DND-41 (cell line): ENCODE measurements at places on chromosomes 12 and 14.

- DNase-seq, result no peak
These were observed 10.0 kb upstream of the CNIH1 start for GRCh38 chr14:54451121-54451601.

GRCh38 chr12:49702676-49703215 lies 4.5 kb downstream of the FMNL3 start:
- no peak for DNase-seq

DNA sequence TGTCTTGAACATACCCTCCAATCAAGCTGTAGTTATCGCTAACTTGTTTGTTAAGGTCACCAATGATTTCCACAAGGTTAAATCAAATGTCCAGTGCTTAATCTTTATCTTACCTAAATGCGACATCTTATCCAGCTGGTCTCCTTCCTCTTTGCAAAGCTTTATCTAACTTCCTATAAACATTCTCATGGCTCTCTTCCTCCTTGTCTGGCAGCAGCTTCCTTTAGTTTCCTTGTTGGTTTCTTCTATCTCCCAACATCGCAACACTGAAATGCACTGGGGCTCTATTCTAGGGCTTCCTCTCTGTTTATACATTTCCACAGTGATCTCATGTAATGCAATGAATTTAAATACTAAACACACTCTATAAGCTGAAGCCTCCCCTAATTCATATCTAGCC lies 28.7 kb downstream of the UBE2N start:
- DNase-seq, result no peak

- DNase-seq, result peak; percentile 32
These were observed 88.8 kb downstream of the ATF7IP start for GRCh38 chr12:14454098-14454907.

DNA sequence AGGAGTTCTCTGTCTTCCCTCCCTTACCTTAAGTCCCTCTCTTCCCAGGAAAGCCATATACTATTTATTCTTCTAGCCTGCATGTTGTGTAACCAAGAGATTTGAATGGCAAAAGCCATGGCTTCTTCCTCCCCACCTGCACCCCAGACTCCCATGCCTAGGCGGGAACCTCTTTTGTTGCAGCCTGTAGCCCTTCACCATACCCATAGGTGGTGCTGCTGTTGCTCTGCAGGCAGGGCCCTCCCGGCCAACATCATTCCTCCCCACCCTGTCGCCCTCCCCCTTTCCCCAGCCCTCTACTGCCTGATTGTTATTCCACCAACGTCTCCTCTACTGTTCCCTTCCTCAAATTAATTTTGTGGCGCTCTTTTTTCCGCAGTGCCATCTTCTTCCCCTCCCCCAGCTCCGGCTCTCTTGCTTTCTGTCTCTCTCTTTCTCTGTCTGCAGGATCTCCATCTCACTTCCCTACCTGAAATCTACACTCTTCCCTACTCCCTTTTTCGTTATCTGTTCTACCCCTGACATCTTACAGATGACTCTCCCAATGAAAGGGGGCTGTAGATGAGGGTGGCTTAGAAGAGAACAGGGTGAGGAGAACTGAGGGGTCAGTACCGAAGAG lies 13.8 kb downstream of the NGDN start:
- peak; percentile 44 for DNase-seq

DNA sequence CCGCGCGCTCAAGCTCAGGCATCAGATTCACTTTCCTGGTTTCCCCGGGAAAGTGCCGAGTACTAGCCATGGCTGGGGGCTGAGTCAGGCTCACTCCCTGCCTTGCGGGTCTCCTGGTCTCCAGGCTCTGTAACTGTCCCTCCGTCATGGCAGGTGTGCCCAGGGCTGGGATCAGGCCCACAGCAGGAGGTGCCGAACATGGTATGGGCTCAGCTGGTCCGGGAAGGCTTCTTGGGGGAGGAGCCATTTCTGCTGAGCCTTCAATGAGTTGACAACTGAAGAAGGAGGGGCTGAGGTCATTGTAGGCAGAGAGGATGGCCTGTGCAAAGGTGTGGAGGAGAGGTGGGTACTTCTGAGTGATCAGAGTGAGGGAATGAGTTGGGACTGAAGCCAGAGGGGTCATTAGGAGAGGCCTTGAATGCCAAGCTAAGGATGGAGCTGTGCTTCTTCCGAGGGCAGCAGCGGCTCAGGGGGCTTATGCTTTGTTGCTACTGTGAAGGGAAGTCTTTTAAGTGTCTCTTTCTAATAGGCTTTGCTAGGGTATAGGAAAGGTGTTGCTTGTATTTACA lies 769 bp downstream of the EXOC3L4 start:
- DNase-seq, result no peak

DNA sequence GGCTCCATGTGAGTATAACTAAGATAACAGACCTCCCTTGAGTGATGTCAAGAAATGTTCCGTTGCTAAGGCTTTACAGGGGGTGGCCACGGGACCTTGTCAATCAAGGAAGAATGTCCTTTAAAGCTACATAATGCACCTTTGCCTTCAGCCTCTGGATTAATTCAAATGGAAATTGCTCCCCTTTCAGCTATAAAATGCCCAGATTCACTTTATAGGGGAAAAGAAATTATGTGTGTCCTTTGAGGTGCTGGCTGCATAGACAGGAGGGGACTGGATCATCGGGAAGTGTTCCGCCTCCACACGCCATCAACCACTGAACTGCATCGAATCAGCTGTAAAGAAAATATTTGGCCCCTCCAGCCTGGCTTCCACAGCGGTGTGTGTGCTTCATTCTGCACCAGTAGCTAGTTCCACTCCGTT lies 415.4 kb downstream of the DPF3 start:
- no peak for DNase-seq

DNA sequence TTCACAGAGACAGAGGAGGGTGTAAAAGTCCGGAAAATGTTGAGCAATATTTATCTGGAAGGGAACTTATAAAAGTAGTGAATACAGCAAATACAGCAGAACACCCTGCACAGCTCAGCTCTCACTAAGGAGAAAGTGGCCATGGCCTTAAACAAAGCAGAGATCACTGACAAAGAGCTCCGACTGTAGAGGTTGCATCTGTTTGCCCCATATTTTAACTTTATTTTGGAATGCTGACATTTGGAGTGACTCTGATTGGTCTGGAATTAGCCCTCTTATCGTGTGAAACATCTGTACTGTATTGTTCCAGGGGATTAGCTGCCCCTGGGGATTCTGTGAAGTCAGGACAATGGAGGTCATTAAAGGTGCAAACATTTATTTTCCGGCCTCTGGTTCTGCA lies 1275.7 kb upstream of the FLRT2 start:
- DNase-seq, result no peak

DNA sequence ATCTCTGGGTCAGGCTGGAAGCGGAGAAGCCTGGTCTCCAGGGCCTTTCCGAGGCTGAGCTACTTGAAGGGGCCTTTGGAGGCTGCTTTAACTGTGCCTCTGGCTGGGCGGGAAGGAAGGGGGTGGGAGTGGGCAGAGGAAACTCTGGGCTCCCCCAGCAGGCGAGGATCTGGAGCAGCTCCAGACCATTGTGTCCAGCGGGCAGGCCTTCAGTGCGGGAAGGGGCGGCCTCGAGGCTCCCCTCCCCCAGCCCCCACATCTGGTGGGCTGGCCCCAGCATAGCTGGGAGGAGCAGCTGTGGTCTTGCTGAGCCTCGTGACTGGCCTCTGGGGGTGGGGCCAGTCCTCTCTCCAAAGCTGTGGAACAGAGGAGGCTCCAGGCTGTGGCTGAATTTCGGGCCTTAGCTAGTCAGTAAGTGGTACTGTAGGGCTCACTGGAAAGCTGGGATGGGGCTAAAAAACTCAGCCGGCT lies 3.4 kb downstream of the TAMALIN start:
- no peak for DNase-seq
